ENCODE measurements at places on chromosomes 2 and 18.
A peak's percentile ranks its signal among the peaks of the same experiment; 100 is the strongest.

- DNase-seq: no peak
Observed at GRCh38 chr18:23068011-23068410, 67.3 kb upstream of the CABLES1 start.

GRCh38 chr18:58132595-58133261, 88.7 kb downstream of the NEDD4L start:
- no peak for DNase-seq

- no peak for DNase-seq
Observed at GRCh38 chr2:118056165-118056534, 32.1 kb upstream of the INSIG2 start.

DNA sequence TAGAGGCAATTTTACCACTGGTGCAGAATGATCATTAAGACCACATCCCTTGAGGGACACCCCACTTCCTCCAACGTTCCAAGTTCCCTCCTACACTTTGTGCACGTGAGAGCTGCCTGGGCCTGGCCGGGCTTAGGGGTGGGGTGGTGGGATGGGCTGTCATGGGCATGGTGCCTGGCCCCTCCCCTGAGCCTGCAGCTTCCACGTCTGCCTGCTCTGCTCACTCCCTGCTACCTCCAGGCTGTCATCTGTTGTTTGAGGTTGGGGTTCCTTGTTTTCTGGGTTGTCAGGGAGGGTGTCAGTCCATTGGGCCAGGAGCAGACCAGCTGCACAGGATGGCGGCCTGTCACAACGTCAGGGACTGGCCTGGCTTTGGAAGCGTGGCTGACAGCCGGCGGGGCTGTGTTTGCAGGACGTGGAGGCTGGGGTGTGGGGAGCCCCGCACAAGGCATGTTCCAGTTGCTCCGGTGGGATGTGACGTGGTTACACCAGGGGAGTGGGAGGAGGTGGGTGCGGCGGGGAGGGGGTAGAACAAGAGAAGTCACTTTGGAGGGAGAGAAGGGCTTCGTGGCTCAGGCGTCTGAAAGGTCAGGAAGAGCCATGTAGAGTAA, 72.3 kb downstream of the RTP5 start:
- DNase-seq: no peak

- no peak for DNase-seq
Observed at GRCh38 chr2:144759746-144760145, 239.8 kb upstream of the ZEB2 start.

DNA sequence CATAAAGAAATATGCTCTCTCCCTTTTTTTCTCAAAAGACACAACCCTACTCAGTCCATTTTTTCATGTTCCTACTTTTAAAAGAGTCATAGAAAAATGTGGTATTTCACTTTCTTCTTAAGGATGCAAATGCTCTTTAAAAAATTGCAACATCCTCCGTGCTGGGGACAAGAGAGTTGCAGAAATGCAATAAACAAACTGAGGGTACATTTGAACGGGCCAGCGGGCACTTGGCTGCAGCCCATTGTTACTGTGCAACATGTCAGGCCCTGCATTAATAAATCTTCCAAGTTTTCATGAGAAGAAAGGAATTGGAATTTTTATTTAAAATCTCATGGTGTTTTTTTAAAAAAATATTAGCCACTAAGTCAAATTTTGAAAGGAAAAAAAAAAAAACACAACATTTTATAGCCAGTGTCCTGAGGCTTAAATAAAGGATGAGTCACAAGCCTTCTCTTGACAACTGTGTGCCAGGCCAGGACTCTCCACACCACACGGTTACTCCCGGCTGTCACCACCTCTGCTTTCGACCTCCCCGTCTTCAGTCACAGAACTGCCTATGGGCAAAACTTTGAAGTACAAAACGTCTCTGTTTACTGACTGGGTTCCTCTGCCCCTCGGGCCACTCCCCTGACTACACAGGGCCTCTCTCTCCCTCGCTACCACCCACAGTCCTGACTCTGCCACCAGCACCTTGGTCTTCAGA, 57.5 kb upstream of the MFF start:
- DNase-seq: no peak

- DNase-seq: no peak
Observed at GRCh38 chr2:62014102-62014501, 108.6 kb downstream of the COMMD1 start.

DNA sequence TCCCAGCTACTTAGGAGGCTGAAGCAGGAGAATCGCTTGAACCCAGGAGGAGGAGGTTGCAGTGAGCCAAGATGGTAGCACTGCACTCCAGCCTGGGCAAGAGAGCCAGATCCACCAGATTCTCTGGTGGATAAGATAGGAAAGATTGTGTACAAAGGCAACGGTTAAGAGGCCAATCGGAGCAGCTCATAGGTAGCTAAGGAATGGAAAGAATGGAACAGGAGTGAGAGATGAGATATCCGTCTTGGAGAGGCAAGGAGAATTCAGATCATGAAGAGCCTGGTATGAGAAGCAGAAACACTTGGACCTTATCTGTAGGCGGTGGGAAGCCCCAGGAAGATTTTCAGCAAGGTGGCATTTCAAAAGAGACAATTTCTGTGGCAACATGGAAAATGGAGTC, 27.1 kb downstream of the TTR start:
- DNase-seq: no peak

DNA sequence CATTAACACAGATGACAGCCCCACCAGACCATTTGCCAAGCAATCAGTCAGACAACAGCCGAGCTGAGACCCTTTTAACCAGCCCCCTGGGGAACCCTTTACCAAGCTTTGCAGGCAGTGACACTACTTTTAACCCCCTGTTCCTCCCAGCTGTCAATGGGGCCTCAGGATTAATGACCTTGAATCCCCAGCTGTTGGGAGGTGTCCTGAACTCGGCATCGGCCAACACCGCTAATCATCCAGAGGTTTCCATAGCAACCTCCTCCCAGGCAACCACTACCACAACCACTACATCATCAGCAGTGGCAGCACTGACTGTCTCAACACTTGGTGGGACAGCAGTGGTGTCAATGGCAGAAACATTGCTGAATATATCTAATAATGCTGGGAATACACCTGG, 160.9 kb upstream of the EPC2 start:
- DNase-seq: no peak

DNA sequence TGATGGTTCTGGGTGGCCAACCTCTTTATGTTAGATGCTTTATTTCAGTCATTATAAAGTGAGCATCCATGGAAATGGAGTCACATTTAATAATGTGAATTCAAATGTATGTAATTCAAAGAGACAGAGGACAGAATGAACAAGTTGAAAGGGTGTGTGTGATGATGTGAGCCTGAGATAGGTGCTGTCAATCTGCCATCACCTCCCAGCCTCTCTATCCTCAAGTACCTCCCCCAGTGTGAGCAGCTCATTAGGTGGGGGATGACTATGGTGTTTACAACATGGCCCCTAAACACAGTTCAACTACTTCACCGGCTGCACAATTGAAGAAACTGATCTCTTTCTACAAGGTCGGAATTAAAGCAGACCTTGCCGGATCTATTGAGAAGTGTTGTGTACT, 74.7 kb upstream of the IGFBP5 start:
- no peak for DNase-seq

DNA sequence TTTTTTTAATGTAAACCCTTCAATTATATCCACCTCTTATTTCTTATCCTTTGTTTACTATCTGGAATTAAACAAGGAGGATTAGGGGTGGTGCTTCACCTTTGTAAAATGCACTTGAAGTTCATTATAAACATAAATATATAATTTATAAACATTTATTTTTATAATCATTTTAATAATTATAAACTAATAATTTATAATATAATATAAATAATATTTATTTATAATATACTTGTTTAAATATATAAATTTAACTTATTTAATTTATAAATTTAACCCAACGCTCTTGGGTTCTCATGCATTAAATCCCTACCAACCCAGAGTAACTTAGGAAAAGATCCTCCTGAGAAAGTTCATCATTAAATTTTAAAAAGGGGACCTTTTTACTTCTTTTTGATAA, 452.5 kb downstream of the PTPRM start:
- DNase-seq: no peak

DNA sequence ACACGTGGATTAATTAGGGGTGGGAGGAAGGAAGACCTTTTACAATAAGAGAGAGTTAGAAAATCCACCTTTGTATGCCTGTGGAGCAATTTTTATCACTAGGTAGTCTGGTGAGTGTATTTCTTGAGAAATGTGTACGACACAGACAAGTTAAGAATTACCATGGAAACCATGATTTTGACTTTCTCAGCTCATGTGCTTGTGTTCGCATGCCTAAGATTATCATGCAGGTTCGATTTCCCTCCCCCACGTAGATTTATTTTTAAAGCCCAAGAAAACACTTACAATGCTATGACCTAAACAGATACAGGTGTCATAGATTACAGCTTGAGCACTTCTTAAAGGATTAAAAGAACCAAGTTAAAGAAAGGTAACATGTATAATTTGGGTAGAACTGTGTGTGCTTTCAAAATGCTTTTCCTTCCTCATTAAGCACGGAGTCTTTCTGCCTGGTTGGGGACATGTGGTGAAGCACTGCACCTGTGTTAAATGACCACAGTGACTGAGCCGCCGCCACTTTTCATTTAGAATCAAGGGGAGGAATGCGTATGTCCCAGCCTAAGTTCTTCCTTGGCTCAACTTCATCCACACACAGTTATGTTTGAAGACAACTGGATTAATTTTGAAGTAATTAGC, 16.6 kb downstream of the SERTAD2 start:
- DNase-seq: no peak

- no peak for DNase-seq
Observed at GRCh38 chr2:85582492-85582891, 1.7 kb upstream of the VAMP5 start.

DNA sequence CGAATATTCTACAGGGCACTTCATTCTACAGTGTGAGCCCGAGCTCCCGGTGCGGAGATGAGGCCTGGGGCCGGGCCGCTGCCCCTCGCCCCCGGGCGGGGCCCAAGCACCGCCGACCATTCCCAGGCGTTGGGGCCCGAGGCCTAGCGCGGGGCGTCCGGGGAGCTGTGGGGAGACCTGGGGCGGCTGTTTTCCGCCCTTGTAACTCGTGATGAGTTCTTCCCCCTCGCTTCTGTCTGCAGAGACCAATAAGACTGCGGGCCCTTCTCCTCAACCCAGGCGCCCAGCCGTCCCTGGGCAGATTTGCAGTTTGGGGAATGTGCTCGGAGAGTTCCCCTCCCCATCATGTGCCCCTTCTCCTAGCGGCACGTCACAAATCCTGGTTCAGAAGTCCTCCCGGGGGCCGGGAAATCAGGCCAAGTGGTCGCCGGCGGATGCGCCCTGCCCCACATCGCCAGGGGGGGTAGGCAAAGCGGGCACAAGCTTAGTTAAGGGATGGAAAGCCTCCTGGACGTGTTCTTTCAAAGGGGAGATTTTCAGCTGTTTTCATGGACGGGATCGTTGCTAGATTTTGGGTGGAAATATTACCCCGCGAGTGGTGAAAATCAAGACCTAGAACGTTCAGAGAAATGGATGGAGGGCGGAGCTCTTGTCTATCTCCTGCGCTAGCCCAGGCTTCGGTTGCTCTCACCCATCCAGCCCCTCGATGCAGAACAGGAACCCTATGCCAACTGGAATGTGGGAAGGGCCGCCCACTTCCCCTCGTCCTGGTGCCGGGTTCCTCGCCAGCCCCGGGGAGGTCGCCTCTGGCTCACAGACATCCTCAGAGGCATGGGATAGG, 18.8 kb upstream of the HAAO start:
- peak; percentile 78 for DNase-seq

DNA sequence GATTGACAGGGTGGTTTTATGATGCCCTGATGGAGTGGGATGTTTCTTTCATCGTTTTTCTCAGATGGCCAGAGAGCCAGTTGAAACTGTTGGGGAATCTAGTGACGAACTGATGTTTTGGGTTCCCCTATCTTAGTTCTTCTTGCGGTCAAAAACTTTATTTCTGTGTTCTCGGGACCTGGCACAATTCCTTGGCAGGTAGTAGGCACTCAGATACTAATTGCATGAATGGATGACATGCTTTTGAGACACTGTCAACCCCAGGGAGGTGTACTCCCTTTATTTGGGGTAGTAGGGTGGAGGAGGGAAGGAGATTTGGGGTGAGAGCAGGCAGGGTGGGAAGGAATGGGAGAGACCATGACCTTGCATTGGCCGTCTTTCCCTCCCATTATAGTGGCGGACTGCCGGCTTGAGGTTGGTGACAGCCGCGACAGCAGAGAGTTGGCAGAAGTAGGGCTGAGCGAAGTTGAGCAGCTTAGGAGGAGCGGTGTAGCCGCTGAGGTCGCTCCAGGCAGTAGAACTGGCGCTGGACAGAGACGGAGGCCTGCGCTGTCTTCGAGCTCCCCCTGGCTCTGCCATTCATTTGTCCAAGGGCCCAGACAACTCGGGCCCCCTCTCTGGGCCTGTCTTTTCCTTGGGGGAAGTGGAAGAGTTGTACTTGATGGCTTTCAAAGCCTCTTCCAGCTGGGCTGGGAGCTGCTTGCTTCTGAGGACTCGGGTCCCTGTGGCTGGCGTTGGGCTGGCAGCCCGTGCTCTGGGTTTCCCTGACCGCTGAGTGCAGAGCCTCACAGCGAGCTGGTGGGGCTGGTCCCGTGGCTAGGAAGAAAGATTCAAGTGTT, 2.6 kb downstream of the TET3 start:
- no peak for DNase-seq

DNA sequence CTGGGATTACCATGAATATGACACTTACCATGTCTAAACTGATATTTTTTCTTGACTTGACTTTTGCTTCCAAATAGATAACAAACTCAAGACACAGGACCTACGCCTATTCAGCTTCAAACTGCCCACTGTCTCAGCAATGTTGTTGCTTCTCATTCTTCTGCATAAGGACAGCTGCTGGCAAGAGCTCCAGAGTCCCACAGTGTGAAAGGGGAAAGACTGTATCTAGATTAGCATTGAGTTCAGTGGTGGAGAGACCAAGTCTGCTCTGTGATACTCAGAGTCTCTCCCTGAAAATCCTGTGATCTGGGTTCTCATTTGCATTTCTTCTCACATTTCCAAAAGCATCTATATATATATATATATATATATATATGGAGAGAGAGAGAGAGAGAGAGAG, 247.9 kb upstream of the NT5C1B start:
- no peak for DNase-seq

DNA sequence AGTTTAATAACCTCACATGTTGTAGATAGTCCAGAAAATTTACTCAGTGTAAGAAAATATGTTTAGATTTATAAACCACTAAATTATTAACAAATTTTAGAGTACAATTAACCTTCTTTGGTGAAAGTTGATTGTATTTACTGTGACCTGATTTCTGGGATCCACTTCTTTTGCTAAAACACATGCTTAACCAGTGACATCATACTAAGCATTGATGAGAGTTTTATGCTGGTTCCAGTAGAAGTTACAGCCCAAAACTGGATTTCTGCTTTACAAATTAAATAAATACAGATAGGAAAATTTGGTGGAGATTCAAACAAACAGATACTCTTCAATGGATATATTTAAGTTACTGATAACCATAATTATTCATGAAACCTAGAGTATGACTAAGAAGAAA, 40.9 kb downstream of the RBBP8 start:
- DNase-seq: no peak

DNA sequence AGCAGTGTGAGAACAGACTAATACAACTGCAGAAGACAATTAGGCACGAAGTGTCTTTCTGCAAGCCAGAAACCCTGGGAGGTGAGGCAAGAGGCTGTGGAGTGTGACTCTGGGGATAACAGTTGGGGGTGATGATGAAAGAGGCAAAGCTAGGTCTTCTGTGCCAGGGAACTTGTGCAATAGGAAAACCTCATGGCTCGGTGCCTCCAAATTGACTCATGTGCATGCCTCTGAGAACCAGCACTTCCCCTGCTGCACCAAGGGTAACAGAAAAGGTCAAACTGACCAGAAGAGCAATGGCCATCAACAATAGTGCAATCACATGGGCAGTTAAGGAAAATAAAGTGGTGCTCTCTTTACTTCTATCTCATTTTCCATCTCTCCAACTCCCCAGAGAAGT, 136.4 kb downstream of the SCG2 start:
- DNase-seq: no peak
